ENCODE measurements at places on chromosomes 2 and 18.

GRCh38 chr18:78611201-78611800, 368.3 kb upstream of the SALL3 start:
- DNase-seq: no peak

- DNase-seq: no peak
Measured at GRCh38 chr2:3073704-3074103, 303.9 kb downstream of the EIPR1 start.

- DNase-seq: no peak
Measured at GRCh38 chr18:41845563-41845962, 109.5 kb upstream of the PIK3C3 start.

GRCh38 chr2:204353823-204354222, 191.5 kb upstream of the PARD3B start:
- DNase-seq: no peak

DNA sequence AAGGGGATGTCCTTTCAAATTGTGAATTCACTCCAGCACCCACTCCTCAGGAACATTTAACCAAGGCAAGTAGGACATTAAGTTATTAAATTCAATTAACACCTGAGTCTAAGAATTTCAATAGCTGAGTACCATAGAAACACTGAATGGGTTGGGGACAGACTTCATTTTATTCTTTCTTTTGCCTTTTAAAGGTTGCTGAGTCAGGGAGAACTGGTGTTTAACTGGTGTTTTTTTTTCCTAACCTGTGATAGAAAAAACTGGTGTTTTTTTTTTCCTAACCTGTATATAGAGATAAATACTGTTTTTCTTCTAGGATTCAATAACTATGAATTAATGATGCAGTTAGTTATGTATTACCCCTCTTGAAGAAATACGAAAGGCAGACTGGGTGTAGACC, 38.9 kb downstream of the TTC27 start:
- DNase-seq: no peak

- no peak for DNase-seq
Measured at GRCh38 chr2:47339745-47340541, 63.0 kb upstream of the MSH2 start.

- no peak for DNase-seq
Measured at GRCh38 chr18:12973562-12974213, 17.5 kb upstream of the CEP192 start.

DNA sequence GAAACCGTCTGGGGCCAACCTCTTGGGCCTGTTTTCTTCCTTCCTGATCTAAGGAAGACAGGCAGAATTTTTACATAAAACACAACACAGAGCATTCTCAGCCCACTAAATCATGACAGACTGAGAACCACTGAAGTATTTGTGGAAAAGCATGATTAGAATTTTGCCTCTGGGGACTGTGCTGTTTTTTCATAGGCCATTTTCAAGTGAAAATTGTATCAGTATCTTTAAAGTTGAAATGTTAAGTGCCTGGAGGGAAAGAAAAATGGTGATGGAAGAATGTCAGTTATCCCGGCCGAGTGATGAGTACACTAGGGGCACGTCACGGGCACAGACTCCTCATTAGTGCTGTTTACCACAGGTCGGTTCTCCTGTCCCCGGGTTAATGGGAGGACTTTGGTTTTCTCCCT, 36.9 kb downstream of the EHD3 start:
- no peak for DNase-seq

- DNase-seq: no peak
Measured at GRCh38 chr2:203359450-203359849, 31.3 kb downstream of the ABI2 start.

DNA sequence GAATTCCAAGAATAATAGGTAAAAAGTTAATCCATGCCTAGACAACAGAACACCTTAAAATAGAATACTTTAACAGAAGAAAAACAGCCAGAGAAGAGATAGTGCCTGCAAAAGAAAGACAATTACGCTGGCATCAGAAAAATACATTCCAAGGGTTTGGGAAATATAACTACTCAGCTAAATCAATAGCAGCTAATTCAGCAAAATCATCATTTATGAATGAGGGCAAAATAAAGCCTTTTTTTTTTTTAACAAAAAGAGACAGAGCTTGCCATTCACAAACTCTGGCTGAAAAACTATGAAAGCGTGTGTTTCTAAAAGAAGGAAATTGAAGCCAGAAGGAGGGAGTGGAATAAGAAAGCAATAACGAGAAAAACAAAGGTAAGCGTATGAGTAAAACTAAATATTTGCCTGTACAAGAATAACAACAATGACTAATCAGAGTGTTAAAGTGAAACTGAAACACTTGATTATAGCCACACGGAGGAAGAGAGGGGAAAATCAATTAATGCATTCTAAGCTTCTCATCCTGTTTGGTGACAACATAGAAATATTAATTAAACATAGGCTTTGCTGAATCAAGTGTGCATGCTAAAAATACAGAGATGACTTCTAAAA, 90.2 kb downstream of the EHD3 start:
- DNase-seq: no peak

DNA sequence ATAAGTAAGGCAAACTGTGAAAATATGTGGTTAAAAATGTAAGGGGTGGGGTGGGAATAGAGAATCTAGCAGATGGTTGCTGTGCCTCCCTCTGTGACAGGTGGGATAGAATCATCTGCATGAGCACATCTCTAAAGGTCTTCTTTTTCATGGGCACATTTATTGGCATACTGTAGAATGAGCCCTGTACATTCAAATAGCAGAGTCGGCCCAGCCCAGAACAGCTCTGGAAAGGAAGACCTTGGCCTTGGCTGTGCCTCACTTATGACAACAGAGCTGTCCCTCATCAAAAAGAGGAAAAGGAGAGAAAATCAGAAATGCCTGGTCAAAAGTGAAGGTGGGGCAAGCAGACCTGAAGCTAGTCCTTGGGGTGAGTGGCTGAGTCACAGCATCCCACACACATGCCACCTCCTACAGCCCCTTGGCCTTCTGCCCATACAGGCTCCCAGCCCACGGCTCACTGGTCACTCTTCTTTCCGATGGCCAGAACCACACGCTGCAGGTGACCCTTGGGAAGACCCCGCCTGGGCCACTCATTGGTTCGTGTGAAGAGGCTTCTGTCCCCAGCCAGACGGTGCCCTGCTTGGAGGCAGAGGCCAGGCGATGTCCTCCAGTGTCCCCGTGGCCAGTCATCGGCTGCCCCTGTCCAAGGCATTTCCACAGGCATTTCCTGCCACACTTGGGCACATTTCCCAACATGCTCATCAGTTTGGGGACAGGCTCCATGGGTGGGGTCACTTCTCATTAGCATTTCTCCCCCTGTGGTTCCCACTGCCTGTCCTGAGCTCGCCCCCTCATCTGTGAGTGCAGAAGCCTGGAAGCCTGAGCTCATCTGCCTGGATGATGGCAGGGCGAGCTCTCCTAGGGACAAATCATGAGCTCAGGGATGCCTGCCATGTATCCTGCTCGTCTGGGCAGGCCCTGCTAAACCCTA, 113.6 kb downstream of the MCFD2 start:
- no peak for DNase-seq

DNA sequence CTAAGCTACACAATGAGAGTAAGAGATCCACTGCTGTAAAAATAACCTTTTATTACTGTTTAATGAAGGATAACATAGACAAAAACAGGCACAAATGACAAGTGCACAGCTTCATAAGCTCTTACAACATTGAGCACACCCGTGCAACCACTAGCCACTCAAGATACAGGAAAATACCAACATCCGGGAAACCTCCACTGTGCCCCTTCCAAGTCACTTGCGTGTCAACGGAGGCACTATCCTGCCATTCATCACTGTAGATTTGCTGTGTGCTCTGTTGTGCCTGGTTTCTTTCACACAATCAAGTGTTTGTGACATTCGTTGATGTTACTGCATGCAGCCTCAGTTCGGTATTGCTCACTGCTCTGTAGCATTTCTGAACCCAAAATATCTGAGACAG, 292.9 kb upstream of the MYT1L start:
- no peak for DNase-seq

DNA sequence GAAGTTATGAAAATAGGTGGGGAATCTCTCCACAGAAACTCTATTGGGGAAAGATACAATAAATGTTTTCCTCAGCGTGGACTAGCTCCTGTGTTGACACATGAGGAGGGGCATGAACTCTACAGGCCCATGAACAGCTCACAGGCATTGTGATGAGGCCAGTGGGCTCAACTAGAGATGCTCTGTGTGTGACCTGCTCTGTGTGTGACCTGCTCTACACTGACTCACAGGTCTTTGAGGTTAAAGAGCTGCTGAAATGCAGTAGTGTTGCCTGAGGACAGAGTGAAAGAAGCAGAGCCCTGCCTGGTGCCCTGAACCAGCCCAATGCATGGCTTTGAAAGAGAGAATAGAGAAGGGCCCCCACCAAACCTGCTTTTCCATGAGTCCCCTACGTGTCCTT, 117.6 kb downstream of the MCFD2 start:
- no peak for DNase-seq

DNA sequence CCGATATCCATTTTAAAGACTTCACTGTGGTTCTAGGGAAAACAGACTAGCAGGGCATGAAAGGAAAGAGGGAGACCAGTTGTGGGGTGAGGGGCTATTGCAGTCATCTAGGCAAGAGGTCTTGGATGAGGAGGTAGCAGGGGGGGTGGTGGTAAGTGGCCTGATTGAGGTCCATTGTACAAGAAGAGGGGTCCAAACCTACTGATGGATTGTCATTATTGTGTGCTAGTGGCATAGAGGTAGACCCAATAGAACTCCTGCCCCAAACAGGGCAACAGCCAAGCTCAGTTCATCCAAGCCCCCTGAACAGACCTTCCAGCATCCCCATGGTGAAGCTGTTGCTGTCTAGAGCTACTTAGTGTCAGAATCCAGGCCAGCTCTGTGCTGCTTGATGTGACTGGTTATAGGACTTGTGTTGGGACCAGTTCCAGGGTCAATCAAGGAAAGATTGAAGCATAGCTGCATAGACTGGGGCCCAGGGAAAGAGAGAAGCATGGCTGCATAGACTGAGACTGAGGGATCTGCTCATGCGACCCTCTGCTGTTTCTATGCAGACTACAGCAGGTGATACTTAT, 7.0 kb downstream of the ASAP2 start:
- no peak for DNase-seq

GRCh38 chr18:9755110-9755509, 47.0 kb downstream of the RAB31 start:
- DNase-seq: no peak

DNA sequence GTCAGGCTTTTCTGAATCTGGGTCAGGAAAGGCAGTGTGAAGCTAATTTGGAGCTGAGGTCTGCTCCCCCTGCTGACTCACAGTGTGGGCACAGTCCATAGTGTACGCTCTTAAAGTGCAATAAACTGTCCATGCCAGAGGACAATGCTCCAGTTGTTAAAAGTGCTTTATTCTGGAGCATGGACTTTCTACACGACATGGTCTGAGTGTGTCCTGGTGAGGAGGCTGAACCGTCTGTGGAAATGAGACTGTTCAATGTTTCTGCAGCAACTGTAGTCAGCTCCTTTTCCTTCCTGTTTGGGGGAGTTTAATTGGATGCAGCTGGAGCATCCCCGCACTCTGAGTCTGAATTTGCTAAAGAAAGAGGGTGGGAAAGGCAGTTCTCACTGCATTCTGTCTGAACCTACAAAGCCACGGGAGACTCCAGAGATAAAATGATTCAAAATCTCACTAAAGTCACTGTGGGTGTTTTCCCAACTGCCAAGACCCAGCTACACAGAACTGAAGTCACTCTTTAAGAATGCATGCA, 110.2 kb upstream of the TRIB2 start:
- no peak for DNase-seq

GRCh38 chr18:25435149-25435782, 83.3 kb upstream of the ZNF521 start:
- no peak for DNase-seq

- DNase-seq: no peak
Measured at GRCh38 chr2:9168821-9169221, 37.8 kb upstream of the ASAP2 start.

- DNase-seq: no peak
Measured at GRCh38 chr2:119484834-119485233, 39.4 kb downstream of the SCTR start.

DNA sequence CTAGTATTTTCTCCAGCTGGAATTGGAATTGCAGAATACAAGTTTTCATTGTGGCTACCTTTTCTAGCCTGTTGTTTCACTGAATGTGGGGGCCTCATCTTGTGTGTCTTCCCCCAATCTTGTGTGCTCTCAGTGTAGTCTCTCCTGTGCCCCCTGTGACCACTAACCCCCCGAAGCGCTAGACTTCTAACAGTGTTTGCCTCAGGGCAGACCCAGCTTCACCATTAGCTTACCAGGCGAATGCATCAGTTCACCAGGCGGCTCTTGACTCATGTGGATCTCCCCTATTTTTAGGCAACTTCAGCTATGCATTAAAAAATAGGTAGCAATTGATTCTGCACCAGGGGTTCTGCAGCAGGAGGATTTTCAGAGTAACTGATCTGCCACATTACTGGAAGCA, 376.2 kb upstream of the MEIS1 start:
- DNase-seq: no peak

GRCh38 chr18:45834306-45834705, 8.8 kb downstream of the SIGLEC15 start:
- no peak for DNase-seq

GRCh38 chr2:20823917-20824316, 1.0 kb upstream of the LDAH start:
- no peak for DNase-seq

DNA sequence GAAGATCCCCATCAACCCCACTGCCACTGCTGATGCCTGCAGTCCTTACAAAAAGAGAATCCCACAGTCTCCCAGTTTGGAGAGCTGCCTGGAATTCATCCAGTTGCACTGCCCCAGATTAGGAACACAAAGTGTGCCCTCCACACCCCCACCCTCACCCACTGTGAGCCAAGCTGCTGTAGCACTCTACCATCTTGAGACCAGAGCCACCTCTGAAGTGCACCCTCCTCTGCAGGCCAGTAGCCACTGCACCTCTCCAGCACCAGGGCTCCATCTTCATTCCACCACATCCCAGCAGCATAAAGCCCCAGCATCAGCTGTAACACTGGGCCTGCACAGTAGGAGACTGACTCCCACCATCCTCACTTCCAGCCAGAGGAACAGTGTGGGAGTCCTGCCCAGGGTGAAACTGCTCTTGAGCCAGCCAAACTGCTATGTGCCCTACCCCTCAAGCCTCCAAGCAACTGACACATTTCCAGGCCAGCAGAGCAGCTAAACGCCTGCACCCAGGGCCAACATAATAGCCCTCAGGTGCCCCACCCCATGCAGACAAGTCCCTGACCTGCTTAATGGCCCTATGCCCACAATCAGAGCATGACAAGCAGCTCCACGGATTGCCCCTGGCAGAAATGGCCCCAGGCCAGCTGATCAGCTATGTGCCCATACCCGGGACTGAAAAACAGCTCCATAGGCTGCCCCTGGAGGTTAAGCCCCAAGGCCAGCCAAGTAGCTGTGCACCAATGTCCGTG, 206.0 kb downstream of the ATAD2B start:
- no peak for DNase-seq

DNA sequence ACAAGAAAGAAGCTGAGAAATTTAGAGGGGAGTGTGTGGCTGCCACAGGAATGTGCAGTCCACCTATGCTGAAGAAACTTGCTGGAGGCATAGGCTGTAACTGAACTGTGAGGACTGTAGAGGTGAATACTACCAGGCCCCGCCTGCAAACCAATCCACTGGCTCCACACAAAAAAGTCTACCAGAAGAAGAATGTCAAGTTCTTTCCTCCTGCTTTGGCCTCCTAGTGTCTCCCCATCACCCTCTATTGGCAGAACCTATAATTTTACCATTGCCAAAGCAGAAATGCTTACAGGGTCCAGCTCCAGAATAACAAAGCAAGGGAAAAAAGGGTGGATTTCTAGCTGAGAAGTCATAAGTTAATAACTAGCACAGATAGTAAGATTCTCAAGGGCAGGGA, 5.9 kb upstream of the ATP5MC3 start:
- peak; percentile 9 for DNase-seq

Data from NCI-H526 (cell line).